ENCODE measurements at places on chromosomes 13 and 19.

DNA sequence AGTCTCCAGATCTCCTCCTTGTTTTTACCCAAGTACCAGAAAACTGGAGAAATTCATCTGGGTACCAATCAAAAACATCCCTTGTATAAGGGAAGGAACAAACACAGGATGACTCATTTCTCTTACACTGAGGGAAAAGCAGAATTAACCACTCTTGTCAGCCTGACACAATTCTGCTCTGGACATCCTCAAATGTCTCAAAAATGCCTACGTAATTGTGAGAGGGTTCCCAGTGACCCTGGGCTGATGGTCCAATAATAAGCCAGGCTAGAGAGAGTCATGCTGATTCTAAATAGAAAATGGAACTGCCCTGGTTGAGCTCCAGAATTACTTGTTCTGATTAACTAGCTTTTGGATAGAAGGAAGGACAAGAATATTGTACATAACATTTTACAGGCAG lies 14.5 kb downstream of the ZNF708 start:
- DNase-seq, result no peak

- DNase-seq, result no peak
Observed at GRCh38 chr13:85853161-85853894, 54.1 kb upstream of the SLITRK6 start.

DNA sequence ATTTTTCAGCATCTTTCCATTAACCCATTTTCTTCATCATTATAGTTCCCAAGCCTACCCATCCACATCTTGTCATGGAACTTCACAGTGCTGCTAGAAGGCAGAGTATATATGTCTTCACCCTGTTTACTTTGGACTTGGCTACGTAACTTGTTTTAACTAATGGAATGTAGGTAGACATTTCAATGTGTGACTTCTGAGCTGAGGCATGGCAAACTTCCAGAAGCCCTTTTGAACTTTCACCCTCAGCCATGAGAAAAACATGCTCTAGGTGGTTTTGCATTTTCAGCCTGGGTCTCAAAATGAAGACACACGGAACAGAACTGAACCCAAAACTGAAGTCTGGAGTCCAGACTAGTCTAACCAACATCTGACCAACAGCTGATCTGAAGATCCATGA lies 3.2 kb downstream of the TEX30 start:
- DNase-seq, result no peak

DNA sequence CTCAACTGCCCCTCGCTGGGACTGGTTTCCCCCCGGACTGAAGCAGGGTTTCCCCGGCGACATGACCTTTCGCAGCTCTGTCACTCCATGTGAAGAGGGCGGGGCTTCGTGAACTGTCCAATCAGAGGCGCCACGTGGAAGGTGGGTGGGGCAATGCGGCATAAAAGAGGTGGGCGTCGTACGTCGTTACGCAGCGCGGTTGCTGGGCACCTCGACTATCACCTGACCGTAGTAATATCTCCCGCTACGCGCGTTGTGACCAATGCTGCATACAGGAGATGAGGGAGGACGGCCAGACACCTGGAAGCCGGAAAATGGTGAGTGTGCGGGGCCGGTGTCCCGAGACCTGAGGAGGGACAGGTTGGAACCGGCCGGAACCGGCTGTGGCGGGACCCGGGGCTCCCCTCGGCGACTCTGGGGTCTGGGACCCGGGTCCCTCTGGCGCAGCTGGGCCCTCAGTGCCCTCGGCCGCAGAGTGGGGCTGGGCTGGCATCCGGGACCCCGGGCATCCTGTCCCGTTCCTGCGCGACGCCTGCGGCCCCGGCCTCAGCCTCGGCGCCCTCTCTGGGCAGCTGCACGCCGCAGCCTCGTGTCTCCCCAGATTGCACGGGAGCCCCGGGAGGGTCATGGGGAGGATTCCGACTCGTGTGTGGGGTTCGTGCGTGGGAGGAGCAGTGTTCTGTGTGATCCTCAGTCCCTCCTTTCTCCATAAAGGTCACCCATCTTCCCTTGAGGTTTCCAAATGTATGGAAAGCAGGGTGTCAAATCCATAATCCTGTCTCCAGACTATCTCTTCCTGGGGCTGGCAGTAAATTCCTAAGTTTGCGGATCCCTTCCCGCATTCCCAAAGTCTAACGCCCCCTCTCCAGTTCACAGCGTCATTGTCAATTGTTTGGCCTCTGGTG lies 32.2 kb downstream of the ZNF136 start:
- no peak for DNase-seq

- DNase-seq, result no peak
Observed at GRCh38 chr13:25225970-25226369, 53.9 kb upstream of the AMER2 start.

- DNase-seq, result no peak
Observed at GRCh38 chr13:77313923-77314322, 13.0 kb downstream of the MYCBP2 start.

GRCh38 chr19:50703915-50704796 lies 15.4 kb downstream of the SHANK1 start:
- no peak for DNase-seq

- DNase-seq, result no peak
Observed at GRCh38 chr19:739998-740715, 10.8 kb upstream of the MISP start.

GRCh38 chr19:7926727-7927604 lies 1.0 kb upstream of the CTXN1 start:
- DNase-seq, result no peak

GRCh38 chr19:15437355-15438123 lies 12.2 kb downstream of the WIZ start:
- DNase-seq, result no peak

DNA sequence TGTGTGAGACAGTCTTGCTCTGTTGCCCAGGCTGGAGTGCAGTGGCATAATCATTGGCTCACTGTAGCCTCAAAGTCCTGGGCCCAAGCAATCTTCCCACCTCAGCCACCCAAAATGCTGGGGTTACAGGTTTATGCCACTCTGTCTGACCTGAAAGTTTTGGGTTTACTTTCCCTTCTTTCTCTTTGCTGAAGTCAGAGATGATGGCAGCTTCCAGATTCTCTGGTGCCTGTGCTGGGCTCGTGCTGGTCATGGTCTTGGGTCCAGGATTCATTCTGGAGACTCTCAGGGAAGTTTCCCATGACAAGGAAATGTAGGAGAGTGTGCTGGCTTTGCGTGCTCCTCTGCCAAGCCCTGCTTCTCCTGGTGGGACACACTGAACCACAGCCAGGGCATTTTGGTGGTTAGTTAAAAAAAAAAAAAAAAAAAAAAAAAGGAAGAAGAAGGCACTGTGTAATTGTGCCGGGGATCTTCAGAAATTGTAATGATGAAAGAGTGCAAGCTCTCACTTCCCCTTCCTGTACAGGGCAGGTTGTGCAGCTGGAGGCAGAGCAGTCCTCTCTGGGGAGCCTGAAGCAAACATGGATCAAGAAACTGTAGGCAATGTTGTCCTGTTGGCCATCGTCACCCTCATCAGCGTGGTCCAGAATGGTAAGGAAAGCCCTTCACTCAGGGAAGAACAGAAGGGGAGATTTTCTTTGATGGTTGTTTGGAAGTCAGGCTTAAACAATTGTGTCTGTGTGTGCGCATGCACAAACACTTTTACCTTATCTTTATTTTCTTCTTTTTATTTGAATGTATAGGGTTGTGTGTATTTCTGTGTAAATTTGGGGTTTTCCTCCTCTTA lies at the start of gene ALOX5AP:
ALOX5AP (plus strand) TSS at position 519 of the 847 bp plus-strand sequence; CDS start at position 582, 63 bp downstream.
- DNase-seq, result no peak

DNA sequence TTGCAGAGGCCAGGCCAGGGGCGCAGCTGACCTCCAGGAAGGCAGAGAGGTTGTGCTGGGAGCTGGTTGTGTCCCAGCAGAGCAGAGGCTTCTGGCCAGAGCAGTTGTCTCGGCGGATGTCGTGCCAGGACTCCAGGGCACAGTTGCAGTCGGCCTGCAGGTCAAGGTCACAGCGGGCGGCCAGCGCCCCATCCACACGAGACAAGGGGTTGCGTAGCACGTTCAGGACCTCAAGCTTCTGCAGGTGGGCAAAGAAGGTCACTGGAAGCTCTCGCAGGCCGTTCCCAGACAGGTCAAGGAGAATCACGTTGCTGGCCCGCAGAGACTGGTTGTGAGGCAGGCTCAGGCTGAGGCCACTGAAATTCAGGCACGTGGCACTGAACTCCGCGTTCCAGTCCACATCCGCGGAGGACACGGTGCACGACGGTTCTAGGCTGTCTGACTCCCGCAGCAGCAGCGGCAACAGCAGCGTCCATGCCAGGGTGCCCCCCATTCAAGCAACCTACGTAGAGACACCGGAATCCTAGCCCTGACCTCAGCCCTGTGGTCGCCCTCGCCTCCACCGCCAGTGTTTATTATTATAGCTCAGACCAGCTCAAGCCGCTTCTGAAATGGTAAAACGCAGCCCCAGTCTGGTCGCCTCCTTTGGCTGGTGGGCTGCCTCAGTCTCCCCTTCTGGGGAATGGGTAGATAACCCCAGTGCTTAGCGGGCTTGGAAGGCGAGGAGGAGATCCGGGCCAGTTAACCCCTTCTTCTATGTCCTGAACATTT lies 766 bp downstream of the LRRC25 start:
- no peak for DNase-seq
